ENCODE measurements at places on chromosomes 13 and 19.

DNA sequence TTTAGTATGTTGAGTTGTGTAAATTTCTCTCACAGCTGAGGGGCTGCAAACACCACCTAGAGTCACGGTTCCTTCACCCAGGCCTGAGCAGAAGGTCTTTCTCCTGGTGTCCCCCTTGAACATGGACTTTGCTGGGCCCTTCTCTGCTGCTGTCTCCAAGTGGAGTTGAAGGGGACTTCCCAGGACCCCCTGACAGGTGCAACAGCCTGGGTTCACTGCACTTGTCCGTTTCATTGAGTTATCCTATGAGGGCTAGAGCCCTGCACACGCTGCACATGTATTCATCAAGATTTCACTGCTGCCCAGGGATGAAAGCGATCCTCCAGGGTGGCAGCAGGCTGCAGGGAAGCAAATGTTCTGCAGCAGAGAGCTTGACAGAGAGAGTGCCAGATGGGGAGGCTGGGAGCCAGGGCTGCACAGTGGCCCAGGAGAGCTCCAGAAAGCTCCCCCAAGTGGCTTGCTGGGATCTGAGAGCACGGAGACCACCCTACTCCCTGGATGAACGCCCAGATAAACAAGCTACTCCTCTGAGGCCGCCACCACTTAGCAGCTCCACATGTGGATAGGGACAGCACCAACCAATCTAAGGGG, 10.3 kb downstream of the TMEM272 start:
- DNase-seq, result no peak

- no peak for DNase-seq
Measured at GRCh38 chr13:70817576-70817975, 709.3 kb upstream of the KLHL1 start.

- DNase-seq, result no peak
Measured at GRCh38 chr13:78596399-78596735, 7.0 kb downstream of the POU4F1 start.

- DNase-seq, result no peak
Measured at GRCh38 chr13:76596216-76596615, 290.0 kb downstream of the KCTD12 start.

DNA sequence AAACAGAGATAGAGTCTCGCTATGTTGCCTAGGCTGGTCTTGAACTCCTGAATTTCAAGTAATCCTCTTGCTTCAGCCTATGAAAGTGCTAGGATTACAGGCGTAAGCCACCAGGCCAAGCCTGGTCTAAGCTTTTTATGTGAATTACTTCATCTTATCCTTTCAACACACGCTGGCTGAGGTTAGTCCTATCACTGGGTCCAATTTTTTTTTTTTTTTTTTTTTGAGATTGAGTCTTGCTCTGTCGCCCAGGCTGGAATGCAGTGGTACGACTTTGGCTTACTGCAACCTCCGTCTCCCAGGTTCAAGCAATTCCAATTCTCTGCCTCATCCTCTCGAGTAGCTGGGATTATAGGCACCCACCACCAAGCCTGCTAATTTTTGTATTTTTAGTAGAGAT, 10.4 kb downstream of the MYO1F start:
- DNase-seq, result no peak

DNA sequence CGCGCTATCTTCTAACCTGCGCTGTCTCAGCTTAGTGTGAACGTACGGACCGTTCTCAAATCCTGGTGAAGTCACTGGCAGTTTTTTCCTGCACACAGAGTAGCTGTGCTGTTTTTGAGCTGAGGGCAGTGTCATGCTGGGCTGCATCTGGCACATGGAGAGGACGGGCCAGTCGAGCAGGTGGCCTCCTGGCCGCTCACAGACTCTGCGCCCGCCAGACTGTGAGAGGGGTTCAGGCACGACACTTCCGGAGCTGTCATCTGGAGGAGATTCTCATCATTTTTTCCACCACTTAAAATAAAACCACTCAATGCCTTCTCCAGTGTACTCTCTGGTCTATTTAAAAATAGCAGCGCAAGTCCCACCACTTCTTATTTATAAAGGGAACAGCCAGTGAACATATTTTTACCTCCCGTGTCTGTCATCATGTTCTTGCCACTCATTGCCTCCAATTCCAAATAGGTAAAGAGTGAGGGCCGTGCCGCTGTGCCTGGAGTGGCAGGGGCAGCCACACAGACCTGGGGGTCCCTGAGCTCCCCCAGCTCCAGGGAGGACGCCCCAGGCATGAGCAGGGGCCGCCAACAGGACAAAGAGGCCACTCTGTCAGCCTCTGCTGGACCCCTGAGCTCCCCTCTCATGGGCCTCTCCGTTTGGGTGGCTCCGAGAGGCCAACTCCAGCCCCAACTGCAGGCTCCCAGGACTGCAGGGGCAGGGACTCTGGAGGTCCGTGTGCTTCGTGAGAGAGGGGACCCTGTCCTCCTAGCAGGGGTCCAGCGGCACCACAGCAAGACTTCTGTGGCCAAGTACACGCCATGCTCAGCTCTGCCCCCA, 36.9 kb upstream of the GRTP1 start:
- no peak for DNase-seq

Measured in amygdala (tissue), 56 donors.